ENCODE measurements at places on chromosomes 11 and 22.

DNA sequence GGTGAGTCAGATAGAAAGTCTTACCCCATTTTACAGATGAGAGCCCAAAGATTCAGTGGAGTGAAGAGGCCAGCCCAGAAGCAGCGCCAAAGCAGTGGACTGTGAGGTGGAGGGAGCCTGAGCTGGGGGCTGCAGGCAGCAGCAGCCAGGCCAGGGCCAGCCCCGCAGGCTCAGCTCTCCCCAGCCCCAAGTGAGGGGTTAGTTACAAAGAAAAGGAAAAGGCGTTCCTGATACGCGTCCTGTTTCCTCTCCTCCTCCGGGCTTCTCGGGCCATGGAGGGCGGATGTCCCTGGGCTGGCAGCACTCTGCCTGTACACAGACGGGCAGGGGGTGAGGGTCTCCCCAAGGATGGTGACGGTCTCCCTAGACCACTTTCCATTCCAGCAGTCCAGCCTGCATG lies 44.9 kb downstream of the ARRB1 start:
- DNase-seq, result no peak

- no peak for DNase-seq
These were observed 218.4 kb upstream of the ZBED5 start for GRCh38 chr11:11076276-11076675.

GRCh38 chr22:44215287-44215686 lies 34.6 kb downstream of the PARVG start:
- peak; percentile 2 for DNase-seq

- no peak for DNase-seq
These were observed 76.3 kb downstream of the FAM168A start for GRCh38 chr11:73521621-73522020.

DNA sequence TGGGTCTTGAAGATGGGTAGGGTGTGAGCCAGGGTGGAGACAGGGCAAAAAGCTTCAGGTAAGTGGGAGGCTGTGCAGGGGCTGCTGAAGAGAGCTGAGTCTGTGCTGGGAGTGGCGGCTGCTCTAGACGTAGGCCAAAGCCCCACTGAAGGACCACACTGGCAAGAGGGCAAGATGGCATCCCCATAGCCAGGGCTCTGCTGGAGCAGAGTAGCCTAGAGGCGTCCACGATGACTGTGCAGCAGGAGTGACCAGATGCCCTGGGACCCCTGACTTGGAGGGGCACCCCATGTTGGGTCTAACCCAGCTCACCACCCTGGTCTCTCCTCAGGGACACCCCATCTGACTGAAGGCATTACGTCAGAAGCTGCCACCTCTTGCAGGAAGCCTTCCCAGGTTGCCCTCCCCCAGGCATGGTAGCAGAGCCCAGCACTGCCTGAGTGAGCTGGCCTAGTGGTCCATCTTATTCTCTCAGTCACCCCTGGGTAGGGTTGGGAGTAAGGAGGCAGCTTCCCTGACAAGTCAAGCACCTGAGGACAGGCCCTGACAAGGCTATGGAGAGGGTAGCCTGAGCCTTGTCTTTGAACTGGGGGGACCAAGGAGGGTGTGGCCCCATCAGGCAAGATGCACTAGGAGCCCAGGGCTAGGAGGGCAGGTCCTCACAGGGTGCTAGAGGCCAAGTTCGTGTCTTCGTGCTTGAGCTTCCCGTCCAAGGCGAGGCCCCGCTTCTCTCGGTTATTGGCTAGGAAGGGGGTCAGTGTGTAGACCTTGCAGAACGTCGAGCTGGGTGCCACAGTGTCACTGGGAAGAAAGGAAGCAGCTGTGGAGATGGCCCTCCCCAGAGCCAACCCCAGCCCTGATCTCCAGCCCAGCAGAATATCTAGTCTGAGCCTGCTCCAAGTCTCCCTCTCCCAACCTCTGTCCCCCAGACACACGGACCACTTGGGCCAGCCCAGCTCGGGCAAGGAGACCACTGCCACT lies 33.1 kb downstream of the TPBGL start:
- no peak for DNase-seq

DNA sequence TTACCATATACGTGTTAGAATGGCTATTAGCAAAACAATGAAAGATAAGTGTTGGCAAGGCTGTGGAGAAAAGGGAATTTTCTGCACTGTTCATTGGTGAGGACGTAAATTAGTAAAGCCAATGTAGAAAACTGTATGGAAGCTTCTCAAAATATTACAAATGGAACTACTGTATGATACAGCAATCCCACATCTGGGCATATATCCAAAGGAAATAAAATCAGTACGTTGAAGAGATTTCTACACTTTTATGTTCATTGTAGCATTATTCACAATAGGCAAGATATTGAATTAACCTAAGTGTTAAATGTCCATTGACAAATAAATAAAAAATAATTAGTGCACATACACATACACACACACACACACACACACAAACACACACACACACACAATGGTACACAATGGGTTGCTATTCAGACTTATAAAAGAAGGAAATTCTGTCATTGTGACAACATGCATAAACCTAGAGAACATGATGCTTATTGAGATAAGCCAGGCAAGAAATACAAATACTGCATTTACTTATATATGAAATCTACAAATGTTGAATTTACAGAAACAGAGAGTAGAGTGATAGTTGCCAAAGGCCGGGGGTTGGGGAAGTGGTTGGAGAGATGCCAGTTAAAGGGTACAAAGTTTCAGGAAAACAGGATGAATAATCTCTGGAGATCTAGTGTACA lies 565.8 kb upstream of the LRRC4C start:
- DNase-seq, result no peak

DNA sequence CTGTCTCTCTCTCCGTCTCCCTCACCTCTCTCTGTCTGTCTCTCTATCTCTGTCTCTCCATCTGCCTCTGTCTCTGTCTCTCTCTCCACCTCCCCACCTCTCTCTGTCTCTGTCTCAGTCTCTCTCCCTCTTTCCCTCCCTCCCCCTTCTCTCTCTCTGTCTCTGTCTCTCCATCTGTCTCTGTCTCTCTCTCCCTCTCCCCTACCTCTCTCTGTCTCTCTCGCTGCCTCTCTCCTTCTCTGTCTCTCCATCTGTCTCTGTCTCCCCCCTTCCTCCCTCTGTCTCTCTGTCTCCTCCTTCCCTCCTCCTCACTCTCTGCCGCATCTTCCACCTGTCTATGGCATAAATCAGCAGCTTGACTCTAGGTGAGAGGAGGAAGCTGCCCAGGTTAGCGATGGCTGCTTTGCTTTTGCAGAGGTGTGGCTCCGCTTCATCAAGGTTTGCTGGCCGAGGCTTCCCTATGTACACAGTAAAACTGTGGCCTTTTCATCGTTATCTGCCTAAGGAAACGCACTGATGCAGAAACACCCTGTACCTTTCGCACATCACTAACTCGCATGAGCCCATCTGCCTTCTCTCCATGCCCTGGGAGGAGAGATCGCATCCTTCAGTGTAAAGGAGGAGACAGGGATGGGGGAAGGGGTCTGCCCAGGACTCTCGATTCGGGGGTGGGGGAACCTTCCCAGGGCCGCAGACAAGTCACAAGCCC lies 44.5 kb downstream of the ANO1 start:
- no peak for DNase-seq

DNA sequence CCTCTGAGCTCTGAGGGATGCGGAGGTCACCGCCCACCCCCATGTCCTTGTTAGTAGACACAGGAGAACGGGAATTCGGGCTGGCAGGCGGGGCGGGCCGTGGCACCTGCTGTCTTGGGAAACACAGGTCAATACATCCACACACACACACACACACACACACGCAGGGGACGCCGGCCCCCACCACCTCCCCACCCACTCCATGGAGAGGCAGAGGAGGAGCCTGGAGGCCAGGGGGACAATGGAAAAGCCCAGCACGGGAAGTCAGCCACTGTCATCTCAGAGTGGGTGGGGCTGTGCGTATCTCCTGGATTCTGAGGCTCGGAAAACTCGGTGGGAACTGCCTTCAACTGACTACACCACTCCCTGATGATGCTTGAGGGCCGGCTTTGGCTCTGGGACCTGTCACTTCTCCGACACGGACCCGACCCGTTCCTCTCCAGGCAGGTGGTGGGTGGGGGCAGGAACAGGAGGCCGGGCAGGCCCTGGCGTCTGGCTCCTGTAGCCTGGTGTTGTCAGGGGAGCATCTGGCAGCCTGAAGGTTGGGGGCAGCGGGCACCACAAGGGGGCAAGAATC lies 18.5 kb upstream of the TMEM184B start:
- no peak for DNase-seq

- no peak for DNase-seq
These were observed 5.5 kb upstream of the IL10RA start for GRCh38 chr11:117980720-117981119.

DNA sequence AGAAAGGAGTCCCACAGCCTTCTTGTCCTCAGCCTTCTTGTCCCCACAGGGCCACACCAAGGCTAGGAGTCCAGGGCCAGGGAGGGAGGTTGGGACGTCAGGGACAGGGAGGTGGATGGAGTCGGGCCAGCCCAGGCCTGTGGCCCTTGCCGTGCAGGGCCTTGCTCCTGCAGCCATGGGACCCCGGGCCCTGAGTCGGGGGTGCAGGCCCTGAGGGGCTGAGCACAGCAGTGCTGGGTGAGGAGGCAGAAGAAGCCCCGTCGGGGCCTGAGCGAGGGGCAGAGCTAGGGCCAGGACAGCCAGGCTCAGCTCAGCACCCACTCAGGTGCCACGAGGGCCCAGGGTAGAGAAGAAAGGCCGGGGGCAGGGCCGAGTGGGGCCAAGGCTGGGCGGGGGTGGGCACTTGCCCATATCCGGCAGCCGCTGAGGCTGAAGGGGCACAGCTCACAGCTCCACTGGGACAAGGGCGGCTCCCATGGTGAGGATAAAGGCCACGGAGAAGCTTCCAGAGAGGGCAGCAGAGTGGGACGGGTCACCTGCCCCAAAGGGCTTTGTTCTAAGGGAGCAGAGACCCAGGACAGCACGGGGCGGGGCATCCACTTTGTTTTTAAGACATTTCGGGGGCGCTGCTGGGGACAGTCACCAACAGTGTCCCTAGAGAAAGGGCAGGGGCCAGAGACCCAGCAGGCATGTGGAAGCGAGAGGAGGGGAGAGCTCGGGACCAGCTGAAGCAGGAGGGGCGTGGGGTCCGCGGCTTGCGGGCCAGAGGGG lies 3.6 kb downstream of the MLC1 start:
- no peak for DNase-seq

GRCh38 chr11:31640611-31641010 lies 131.0 kb downstream of the ELP4 start:
- DNase-seq, result no peak

DNA sequence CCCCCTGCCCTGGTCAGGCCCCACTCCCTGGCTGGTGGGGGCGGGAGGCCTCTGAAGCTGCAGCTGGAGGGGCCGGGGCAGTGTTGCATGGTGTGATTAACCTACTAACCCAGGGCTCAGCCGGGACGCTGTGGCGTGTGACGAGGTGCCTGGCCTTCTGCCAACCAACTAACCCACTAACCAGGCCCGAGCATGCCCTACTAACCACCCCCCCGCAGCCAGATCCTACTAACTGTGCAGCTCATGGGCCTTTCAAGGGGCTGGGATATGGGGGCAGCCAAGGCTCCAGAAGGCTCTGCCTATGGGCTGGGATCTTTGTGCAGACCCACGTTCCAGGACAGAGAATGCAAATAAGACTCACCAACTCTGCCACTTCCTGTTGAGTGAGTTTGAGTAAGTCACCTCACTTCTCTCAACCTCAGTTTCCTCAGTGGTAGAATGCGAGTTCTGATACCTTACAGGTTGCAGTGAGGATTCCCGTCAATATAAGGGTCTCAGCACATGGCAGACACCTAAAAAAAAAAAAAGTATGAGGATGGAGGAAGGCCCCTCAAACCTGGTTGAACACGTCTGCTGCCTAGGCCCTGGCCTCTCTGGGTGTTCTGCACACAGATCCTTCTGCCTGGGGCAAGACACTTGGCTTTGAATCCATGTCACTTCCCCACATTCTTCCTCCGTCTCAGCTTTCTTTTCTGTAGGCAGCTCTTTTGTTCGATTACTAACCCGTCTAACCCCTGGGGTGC lies 14.1 kb downstream of the MIAT start:
- peak; percentile 37 for DNase-seq

- no peak for DNase-seq
These were observed 2.6 kb downstream of the CNTF start for GRCh38 chr11:58625086-58625485.

- DNase-seq, result no peak
These were observed 186.6 kb downstream of the ADAMTS15 start for GRCh38 chr11:130634961-130635473.

DNA sequence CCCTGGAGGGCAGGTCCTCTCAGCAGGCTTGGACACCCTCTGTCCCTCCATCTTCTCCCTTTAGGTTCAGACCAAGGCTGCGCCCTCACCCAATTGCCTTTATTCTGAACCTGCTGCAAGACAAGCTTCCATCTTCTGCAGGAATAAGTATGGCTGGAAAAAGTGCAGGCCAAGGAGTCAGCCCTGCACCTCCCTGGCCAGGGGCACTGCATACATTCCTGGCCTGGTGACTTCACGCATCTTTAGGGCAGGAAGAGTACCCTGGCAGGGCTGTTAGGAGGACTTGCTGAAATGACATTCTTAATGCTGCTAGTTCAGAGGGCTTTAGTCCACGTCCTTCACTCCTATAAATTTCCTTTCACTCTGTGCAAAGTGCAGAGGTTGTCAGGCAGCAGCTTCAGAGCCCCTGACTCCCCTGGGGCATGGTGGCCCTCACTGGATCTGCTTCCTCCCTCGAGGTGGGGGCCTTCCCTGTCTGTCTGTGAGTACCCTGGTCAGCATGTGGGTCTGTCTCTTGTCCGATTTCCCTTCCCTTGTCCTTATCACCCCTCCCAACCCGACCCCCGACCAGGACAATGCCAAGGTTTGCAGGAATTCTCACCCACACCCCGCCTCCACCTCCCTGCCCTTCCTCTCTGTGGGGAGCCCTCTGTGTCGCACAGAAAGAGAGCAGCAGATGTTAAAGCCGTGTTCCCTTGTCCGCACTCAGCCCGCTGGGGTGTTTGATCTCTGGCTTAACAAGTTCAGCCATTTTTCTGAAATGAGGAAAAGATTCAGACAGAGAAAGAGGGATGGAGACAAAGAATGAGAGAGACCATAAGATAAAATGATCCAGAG lies 124.5 kb upstream of the SYT13 start:
- no peak for DNase-seq

GRCh38 chr11:44533921-44534711 lies 31.3 kb upstream of the CD82 start:
- no peak for DNase-seq

GRCh38 chr11:19403196-19403895 lies 162.6 kb upstream of the E2F8 start:
- DNase-seq, result no peak

DNA sequence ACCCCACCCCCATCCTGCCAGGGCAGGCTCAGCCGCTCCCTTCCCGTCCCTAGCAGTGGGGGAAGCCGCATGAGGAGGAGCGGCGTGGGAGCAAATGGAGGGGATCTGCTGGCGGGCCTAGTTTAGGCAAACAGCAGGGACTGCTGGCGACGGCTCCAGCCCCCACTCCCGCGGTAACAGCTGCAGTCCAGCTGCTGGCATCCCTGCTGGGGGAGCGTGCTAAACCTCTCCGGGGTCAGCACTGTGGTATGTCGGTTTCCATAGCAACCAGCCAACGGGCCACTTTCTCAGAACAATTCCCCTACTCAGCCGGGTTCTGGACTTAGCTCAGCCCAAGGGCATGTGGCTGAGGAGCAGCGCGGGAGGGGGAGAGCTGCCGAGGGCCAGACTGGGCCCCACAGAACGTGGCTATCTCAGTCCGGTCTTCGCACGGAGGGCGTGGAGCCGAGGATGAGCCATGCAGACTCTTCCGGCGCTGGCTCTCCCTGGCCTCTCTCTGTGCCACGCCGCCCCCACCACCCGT lies 98.8 kb downstream of the PKNOX2 start:
- DNase-seq, result no peak

GRCh38 chr11:65861165-65861505 lies 902 bp downstream of the MUS81 start:
- DNase-seq, result no peak

Data from GM20000 (cell line).